ENCODE measurements at places on chromosomes 12 and 14. TPM values are rescaled to one million over a fixed set of nuclear protein-coding genes. Genes with fewer than 3 reads are reported as not detected.

GRCh38 chr12:85834378-85834777 is 1.8 kb downstream of the RASSF9 start:
- no peak for DNase-seq

GRCh38 chr12:122072031-122072970 is 6.3 kb upstream of the MLXIP start:
- DNase-seq: no peak

The EPYC gene
- total RNA-seq: not detected

The SERPINA9 gene
- not detected for total RNA-seq
